ENCODE measurements at places on chromosomes 1 and 21.

DNA sequence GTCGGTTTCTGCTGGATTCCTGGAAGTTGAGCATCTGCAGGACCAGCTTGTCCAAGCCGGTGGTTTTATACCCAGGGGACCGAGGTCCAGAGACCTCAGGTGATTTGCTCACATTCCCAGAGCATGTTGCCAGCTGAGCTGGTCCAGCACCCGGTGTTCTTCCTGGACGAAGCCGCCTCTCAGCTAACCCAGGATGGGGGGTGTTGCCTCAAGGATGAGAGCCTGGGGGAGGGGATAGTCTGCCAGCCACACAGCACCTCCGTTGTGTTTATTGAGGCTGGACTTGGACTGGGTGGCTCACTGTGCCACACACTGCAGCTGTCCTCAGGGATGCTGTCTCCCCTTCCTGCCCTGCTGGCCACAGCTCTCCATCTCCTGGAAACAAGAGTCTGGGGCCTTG is 1.5 kb downstream of the TMEM201 start:
- no peak for DNase-seq

DNA sequence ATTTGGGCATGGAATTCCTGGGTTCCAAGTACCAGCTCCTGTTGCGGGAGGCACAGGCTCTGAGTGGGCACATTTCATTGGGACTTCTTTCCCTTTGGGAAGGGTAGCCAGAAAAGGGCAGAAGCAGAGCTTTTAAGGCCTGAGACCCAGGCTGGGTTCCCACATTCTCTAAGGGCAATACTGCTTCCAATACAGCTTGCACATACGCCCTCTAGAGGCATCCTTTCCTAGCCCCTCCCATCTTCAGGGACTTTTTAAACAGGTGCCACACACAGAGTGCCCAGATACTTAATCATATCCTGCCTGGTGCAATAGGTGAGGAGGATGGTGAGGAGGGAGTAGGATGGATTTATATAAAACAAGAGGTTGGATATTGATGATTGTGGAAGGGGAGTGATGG is 5.7 kb downstream of the GPR88 start:
- DNase-seq: peak; percentile 50

- no peak for DNase-seq
Measured at GRCh38 chr1:44644806-44645205, 29.5 kb downstream of the TMEM53 start.

DNA sequence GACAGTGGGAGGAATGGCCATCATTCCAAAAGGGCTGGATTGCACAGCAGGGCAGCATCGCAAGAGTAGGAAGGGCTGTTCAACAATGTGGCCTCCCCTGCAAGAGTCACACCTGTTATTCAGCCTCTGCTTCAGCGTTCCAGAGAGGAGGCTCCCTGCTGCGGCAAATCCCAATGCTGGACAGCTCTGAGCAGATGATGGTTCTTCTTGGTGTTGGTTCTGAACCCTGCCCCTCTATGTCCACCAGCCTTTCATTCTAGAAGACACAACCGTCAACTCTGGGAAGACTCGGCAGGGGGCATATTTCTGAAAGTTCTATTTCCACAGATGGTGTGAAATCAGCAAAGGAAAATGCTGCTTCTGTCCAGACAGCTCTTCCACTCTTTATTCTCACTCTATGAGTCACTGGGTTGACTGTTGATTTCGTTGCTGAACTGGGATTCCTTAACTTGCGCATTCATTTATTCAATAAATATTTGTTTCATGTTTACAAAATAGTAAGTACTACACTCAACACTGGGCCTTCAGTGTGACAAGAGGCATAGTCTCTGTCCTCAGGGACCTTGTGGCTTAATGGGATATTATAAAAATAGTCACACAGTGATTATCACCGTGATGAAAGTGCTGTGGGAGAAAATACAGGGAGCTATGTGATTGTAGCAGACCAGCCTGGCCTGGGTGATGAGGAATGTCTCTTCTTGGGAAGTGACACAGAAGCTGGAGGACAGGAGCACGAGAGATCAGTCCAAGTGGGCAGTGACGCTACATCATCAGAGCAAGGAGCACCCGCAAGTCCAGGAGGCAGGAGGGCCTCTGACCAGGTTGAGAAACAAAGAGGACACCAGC is 260.3 kb downstream of the SIPA1L2 start:
- DNase-seq: no peak

DNA sequence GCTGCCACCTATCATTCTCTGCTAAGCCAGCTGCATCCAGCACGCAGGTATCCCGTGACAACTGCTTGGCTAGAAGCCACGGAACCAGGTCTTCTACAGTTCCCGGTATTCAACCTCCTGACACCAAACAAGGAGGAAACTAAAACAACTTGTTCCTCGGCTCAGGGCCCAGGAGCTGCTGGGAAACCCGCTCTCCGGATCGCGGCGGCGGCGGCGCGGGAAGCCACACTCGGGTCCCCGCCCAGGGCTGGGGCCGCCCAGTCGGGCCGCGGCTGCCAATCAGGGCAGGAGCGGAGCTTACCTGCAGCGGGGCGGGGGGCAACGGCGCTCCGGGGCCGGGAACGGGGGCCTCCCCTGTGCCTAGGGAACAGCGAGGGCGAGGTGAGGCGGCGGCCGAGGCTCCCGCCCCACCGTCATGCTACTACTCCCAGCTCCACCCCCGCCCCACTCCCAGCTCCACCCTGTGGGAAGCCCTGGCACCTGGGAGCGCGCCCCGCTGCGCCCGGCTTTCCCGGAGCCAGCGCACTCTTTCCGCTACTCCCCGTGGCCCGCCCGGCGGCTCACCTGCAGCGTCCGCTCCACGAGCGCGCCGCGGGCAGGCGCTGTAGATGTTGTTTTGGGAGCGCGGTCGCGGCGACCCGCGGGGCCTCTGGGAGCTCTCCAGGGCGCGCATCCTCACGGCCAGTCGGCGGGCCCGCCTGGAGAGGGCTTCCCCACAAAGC is 12.1 kb downstream of the IL24 start:
- peak; percentile 46 for DNase-seq

- no peak for DNase-seq
Measured at GRCh38 chr1:102234753-102235359, 238.1 kb upstream of the OLFM3 start.

DNA sequence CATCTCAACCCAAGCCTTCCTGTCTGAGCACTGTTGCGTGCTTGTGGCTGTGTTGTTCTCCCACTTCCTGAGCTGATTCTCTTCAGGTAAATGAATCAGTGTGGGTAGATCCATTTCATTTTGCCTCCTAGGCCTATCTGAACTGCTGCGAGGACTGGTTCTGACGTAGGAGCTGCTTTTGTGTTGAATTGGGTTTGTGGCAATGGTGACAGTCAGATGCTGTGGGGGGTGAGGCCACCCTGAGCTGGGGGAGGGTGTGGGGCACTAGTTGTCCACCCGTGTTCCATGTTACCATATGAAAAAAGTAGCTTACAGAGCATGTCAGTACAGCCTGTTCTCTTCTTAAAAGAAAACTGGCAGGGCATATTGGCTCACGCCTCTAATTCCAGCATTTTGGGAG is 81.5 kb downstream of the MRPS6 start:
- DNase-seq: no peak

- DNase-seq: no peak
Measured at GRCh38 chr21:44972821-44973220, 33.0 kb downstream of the SLX9 start.

DNA sequence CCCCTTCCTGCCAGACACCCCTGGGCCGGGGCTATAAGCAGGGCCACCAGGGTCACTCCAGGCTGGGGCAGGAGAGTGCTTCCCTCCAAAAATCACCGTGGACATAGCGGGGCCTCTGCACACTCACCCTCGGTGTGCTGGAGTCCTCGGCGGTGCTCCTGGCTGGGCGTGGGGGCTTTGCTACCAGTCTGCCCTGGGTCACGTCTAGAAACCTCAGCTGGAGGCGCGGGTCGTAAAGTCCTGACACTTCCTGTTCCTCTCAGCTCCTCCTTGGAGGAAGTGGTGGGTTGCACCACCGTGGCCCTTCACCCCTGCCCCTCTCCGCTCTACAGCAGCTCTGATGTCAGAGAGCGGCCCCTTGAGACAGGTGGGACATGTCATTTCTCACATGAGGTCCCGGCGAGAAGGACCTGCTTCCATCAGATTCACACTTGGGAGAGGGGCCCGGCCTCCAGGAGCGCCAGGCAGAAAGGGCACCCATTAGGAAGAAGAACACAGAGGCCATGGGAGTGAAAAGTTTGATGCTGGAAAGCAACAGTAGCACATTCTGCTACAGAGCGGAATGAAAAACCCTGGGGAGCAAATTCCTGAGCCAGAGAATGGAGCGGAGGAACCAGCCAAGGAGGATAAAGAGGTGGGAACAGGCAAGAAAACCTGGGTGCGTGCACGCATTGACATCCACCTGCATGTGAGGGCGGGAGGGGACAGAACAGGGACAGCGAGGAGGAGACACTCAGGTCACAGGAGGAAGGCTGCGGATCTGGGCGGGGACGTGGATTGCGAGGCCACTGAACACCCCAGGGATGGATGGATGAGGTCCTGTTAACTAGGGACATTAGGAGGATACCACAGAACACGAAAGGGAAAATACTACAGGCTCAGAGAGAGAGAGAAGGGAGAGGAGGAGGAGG is at the start of gene ITGB2:
Gene ITGB2 (minus strand): TSS at position 206 of the 911 bp plus-strand sequence. CDS start 10,117 bp downstream, outside the sequence.
- no peak for DNase-seq

DNA sequence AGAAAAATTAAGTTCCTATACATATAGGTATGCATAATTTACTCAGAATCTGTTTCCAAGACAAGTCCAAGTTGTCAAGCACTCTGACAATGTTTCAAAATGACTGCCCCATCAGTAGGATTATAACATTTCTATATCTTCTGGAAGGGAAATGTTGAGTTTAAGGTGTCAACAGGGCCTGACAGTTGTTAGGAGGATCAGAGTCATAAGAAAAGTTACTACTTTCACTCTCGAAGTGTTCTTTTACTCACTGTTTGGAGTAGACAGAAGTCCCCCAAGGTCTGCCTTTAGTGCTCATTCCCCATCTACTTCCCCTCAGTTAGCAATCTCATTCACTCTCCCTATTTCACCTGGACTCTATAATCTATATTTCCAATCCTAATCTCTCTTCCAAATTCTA is 20.6 kb upstream of the MAGI3 start:
- DNase-seq: no peak

- DNase-seq: no peak
Measured at GRCh38 chr1:116164150-116164549, 53.0 kb downstream of the MAB21L3 start.

- no peak for DNase-seq
Measured at GRCh38 chr1:86285796-86286195, 110.3 kb downstream of the ODF2L start.

GRCh38 chr1:177306981-177307380 is 136.2 kb downstream of the BRINP2 start:
- no peak for DNase-seq

DNA sequence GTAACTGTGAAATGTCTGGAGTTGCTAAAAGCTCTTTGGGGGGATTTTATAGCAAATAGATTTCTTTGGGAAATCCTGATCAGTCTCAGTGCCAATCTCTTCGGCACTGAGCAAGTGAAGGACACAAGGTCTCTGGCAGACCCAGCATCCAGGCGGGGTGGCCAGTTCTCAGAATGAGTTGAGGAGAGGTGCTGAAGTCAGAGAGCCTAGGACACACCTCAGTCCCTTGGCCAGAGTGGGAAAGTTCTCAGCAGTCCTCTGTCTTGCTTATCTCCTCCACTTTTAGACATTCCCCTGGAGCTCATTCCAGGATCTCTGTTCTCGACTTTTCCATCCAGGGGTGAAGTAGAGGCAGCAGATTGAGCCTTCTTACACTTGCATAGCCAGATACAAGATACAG is 6.7 kb downstream of the HLX start:
- no peak for DNase-seq

- DNase-seq: no peak
Measured at GRCh38 chr1:30328401-30329262, 394.8 kb downstream of the MATN1 start.

- no peak for DNase-seq
Measured at GRCh38 chr21:34075091-34075425, 1.7 kb downstream of the MRPS6 start.
